Naive B cell (primary cell): ENCODE measurements at places on chromosomes 4 and X. TPM values are rescaled to one million over a fixed set of nuclear protein-coding genes. Genes with fewer than 3 reads are reported as not detected.

USP51 gene
- polyA plus RNA-seq, result 0.65 TPM

GABRA4 gene
- polyA plus RNA-seq, result not detected

RBM41 gene
- polyA plus RNA-seq, result 14.5 TPM

ANOS1 gene
- not detected for polyA plus RNA-seq

PDLIM3 gene
- 0.12 TPM for polyA plus RNA-seq

ZNF674 gene
- 0.45 TPM for polyA plus RNA-seq

POLN gene
- 0.73 TPM for polyA plus RNA-seq

DNA sequence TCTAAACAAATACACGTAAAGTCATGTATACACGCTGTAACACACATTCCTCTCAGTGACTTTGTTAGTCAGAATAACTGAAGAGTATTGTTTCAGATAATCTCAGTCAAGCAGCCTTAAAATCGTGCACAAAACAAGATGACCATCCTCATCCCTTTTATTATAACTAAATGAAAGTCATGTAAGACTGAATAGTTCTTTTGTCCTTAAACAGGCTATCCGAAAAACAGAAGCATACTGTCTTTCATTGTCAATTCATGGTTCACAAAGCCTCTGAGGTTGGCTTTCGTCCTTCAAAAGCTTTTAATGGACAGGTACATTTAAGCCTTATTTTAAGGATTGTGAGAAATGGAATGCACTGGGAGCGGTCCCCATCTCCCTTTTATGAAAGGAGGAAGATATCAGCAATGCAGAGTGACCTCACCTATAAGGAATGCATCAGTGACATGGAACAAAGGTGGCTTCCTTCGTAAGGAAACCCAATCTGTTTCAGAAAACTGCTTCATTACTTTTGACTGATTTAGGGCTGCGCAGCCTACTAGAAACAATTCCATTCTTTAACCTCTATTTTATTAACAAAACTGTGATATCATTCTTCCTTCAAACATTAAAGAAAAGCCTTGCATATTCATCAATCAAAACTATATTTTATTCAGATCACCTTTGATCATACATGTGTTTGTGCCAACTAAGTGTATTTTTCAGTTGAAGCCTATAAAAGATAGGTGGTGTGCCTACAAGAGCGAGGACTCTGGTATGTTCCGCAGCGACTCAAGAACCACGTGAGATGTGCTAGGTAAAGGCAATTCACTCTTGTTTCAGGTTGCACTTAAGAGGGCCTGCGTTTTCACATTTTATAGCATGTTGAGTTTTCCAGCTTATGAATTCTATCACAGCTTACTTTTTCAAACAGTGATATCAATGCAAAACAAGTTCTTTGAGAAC, 19.2 kb downstream of the SH3RF1 start:
- H3K4me1 ChIP-seq, result peaks cover 4% of the 10 kb centered on the region
- no peak overlapping the region for H3K4me3 ChIP-seq
- no peaks in the 10 kb centered on the region for H3K36me3 ChIP-seq
- no peak for DNase-seq
- no peaks in the 10 kb centered on the region for H3K27me3 ChIP-seq

GRCh38 chr4:51853027-51853682, 10.2 kb downstream of the DCUN1D4 start:
- peaks cover 44% of the 10 kb centered on the region for H3K4me1 ChIP-seq
- DNase-seq, result no peak
- no peak overlapping the region for H3K4me3 ChIP-seq
- H3K27ac ChIP-seq, result peak overlapping the region; percentile 4
- no peaks in the 10 kb centered on the region for H3K27me3 ChIP-seq

DNA sequence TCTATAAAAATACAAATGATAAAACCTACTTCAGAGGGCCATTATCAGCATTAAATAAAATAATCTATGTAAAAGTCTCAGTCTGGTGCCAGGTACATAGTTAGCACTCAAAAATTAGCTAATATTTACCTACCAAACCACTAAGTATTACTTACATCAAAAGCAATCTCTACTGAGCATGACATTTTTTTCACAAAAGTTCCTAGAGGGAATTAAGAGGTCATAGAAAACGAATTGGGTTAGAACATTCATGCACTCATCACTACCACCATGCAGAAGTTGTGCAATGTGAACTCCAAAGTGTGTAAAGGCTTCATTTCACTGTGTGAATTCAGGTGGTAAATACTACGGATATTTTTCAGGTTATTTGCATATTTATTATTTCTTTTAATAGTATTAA, 209.5 kb upstream of the FGF13 start:
- no peaks in the 10 kb centered on the region for H3K36me3 ChIP-seq
- no peaks in the 10 kb centered on the region for H3K4me1 ChIP-seq
- no peak overlapping the region for H3K27ac ChIP-seq
- DNase-seq, result no peak

DNA sequence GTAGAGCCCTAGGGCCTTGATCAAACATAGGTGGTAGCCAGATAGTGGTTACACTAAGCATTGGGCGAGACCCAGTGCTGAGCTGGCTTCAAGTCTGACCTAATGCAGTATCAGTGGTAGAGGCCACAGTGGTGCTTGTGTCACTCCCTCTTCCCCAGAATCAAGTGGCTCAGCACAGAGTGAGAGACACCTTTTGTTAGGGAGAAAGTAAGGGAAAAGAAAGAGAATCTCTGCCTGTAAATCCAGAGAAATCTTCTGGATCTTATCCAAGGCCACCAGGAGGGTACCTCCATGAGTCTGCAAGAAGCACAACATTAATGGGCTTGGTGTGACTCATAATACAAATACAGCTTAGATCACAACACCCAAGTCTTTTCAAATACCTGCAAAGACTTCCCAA, 117.7 kb upstream of the SLC6A14 start:
- DNase-seq, result no peak
- no peak overlapping the region for H3K27ac ChIP-seq
- no peak overlapping the region for H3K4me3 ChIP-seq
- H3K4me1 ChIP-seq, result no peaks in the 10 kb centered on the region
- no peaks in the 10 kb centered on the region for H3K36me3 ChIP-seq

GRCh38 chr4:71290074-71290473, 48.7 kb upstream of the SLC4A4 start:
- no peak overlapping the region for H3K4me3 ChIP-seq
- H3K36me3 ChIP-seq, result no peaks in the 10 kb centered on the region
- H3K27ac ChIP-seq, result no peak overlapping the region
- no peaks in the 10 kb centered on the region for H3K4me1 ChIP-seq
- peaks cover 3% of the 10 kb centered on the region for H3K27me3 ChIP-seq

- no peak overlapping the region for H3K27ac ChIP-seq
- no peak for DNase-seq
- peaks cover 14% of the 10 kb centered on the region for H3K36me3 ChIP-seq
- H3K4me3 ChIP-seq, result no peak overlapping the region
- no peaks in the 10 kb centered on the region for H3K4me1 ChIP-seq
- no peaks in the 10 kb centered on the region for H3K27me3 ChIP-seq
These were observed 53.4 kb downstream of the WDR19 start for GRCh38 chr4:39235696-39236095.

GRCh38 chrX:100642290-100642689, 1.7 kb upstream of the SRPX2 start:
- no peak overlapping the region for H3K27ac ChIP-seq
- no peaks in the 10 kb centered on the region for H3K36me3 ChIP-seq
- H3K27me3 ChIP-seq, result peaks cover 52% of the 10 kb centered on the region
- no peak for DNase-seq

- no peak for DNase-seq
- H3K4me3 ChIP-seq, result no peak overlapping the region
- no peaks in the 10 kb centered on the region for H3K4me1 ChIP-seq
- H3K27ac ChIP-seq, result no peak overlapping the region
These were observed 387.2 kb downstream of the PCDH7 start for GRCh38 chr4:31107362-31107761.

DNA sequence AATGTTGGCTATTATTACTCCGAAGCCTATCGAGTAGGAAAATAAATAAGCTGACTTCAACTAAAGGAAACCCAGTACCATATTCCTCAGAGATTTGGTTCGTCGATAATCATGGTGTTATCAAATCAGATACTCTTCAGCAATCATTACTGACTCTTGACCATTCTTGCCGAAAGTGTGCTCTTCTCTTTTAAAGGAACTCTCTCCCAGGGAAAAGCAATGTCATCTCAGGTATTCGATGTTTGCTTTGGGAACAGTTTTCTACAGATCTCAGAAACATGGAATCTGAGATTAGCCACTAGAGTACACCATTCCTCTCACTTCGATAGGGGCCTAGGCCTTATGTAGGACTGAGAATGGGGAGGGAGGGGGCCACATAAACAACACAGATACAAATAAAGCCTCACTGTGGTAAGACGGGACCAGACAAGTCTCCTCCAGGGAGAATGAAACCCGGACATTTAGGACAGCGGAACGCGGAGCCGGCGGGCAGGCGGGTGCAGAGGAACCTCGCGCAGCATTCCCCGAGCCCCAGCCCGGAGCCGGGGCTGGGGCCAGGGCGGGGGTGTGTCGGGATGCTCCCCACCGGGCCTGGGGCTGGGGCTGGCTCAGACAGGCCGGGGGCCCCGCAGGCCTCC, 581 bp downstream of the DNAJB14 start:
- no peaks in the 10 kb centered on the region for H3K36me3 ChIP-seq
- peak overlapping the region; percentile 99 for H3K4me3 ChIP-seq

GRCh38 chr4:47213971-47214370, 182.6 kb downstream of the GABRB1 start:
- H3K27me3 ChIP-seq, result no peaks in the 10 kb centered on the region
- H3K27ac ChIP-seq, result no peak overlapping the region
- no peak for DNase-seq
- no peaks in the 10 kb centered on the region for H3K4me1 ChIP-seq

GRCh38 chrX:12657881-12658280, 133.3 kb upstream of the PRPS2 start:
- H3K27me3 ChIP-seq, result peaks cover 5% of the 10 kb centered on the region
- peak; percentile 0 for DNase-seq
- no peak overlapping the region for H3K4me3 ChIP-seq
- no peaks in the 10 kb centered on the region for H3K36me3 ChIP-seq
- H3K27ac ChIP-seq, result no peak overlapping the region

- no peak for DNase-seq
- H3K27me3 ChIP-seq, result no peaks in the 10 kb centered on the region
- H3K4me1 ChIP-seq, result no peaks in the 10 kb centered on the region
- no peaks in the 10 kb centered on the region for H3K36me3 ChIP-seq
- no peak overlapping the region for H3K4me3 ChIP-seq
These were observed 993.6 kb downstream of the ARAP2 start for GRCh38 chr4:35250761-35251160.

GRCh38 chrX:1224954-1225353, 12.5 kb upstream of the CRLF2 start:
- no peak overlapping the region for H3K4me3 ChIP-seq
- peaks cover 8% of the 10 kb centered on the region for H3K4me1 ChIP-seq
- peaks cover 4% of the 10 kb centered on the region for H3K27me3 ChIP-seq
- no peak overlapping the region for H3K27ac ChIP-seq
- no peaks in the 10 kb centered on the region for H3K36me3 ChIP-seq
- no peak for DNase-seq

DNA sequence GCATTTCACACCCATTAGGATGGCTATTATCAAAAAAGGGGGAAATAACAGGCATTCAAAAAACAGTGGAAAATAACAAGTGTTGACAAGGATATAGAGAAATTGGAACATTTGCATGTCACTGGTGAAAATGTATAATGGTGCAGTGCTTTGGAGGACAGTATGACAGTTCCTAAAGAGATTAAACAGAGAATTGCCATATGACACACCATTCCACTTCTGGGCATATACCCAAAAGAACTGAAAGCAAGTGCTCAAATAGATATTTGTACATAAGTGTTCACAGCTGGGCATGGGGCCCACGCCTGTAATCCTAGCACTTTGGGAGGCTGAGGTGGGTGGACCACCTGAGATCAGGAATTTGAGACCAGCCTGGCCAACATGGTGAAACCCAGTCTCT, 348.1 kb downstream of the NR3C2 start:
- DNase-seq, result no peak

- H3K4me3 ChIP-seq, result peak overlapping the region; percentile 99
- no peak for DNase-seq
- H3K27ac ChIP-seq, result peak overlapping the region; percentile 99
- peaks cover 21% of the 10 kb centered on the region for H3K4me1 ChIP-seq
- H3K27me3 ChIP-seq, result no peaks in the 10 kb centered on the region
- H3K36me3 ChIP-seq, result no peaks in the 10 kb centered on the region
These were observed 686 bp downstream of the FIP1L1 start for GRCh38 chr4:53378171-53378482.

GRCh38 chr4:166482758-166483157, 609.7 kb downstream of the TLL1 start:
- H3K27me3 ChIP-seq, result no peaks in the 10 kb centered on the region
- H3K36me3 ChIP-seq, result no peaks in the 10 kb centered on the region
- no peak for DNase-seq
- H3K4me1 ChIP-seq, result no peaks in the 10 kb centered on the region
- no peak overlapping the region for H3K27ac ChIP-seq

DNA sequence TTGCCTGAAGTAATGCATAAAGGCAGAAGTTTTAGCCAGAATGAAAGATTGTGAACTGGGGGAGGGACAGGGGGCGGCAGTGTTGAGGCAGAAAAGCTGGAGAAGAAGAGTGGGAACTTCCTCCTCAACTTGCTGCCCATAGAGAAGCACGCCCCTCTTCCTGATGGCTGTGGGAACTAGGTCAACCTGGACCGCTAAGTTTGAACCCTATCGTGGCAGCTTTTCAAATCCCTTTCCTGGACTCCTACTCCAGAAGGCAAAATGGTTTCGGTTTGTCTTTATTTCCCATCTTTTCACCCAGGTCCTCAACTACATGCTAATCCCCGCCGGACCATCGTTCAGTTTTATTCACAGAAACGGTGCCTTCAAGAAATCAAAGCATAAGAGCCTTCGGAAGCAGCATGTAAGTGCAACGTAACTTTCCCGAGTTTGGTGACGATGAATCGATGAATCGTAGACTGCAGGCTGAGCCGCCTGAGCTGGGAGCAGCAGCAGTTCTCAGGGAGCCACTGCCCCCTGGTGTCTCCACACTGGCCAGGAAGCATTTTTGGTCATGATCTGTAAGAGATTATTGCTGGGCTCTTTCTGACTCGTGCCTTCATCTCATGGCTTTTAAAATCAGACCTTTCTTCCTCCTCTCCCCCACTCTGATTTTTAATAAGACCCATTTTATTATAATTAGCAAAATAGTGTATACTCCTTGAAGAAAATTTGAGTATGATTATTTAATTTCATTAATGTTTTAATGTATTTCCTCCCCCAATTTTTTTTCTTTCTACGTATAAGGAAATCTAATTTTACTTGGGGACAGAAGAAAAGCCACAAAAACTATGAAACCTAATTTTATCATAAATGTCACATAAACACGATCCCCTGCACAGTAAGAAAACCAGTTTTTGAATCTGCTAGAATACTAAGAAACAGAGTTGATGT, 21.4 kb downstream of the SPINK2 start:
- peak; percentile 71 for DNase-seq
- H3K27ac ChIP-seq, result peak overlapping the region; percentile 93
- H3K27me3 ChIP-seq, result no peaks in the 10 kb centered on the region
